ENCODE measurements at places on chromosomes 16 and 17. TPM values are rescaled to one million over a fixed set of nuclear protein-coding genes. Genes with fewer than 3 reads are reported as not detected.

- no peak for DNase-seq
Observed at GRCh38 chr17:70181376-70181775, 12.0 kb downstream of the KCNJ2 start.

- DNase-seq: peak; percentile 11
Observed at GRCh38 chr17:77959126-77959925, 823 bp downstream of the TNRC6C start.

DNA sequence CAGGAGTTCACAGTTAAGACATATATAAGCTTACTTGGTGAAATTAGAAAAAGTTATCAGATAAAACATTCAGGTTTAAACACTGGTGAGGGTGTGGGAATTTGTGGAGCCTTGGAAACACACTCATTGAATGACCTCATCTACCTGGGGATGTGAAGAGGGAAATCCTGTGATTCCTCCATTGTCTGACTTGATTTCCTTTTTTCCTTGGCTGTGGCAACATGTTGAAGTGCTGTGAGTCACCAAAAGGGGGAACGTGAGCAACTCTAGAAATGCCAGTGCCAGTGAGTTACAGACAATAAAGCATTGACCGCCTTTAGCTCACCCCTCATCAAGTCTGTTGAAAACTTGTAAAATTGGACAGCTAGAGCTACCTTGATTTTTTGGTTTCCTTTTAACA lies 1.8 kb downstream of the HMOX2 start:
- no peak for DNase-seq

DNA sequence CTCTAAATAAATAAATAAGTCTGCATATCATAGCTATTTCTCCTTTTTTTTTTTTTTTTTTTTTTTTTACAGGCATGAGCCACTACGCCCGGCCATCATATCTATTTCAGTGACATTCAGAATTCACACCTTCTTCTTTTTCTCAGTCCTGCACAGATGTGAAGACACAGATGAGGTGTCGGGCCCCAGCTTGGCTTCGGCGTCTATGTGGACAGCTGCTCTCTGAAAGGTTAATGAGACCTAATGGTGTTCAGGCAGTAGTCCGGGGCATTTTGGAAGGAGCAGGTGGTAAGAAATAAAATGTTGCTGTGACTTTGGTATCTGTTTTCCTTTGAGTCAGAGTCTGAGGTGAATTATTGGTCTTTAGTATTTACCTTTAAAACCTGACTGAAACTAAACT lies 23.6 kb downstream of the TANGO6 start:
- no peak for DNase-seq

DNA sequence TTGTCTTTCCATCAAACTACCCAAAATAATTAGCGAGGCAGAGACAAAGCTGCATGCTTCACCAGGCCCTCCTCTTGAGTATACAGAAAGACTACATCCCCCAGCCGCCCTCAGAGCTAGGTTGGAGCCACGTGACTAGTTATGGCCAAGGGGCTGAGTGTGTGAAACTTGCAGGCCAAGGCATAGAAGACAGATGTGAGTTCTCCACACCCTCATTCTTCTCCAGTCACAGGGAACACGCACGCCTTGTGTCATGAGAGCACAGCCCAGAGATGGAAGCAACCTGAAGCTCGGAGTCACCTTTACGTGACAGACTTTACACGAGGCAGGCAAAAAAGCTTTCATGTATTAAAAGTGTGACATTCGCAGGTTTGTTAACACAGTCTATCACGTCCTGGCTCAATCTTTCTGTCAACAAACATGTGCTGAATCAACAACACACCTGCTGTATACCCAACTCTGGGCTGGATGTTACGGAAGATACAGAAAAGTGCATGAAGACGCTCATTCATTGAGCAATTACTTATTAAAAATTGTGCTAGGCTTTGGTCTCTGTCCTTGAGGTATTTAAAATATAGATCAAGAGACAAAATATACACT lies 38.3 kb downstream of the STX8 start:
- DNase-seq: no peak

DNA sequence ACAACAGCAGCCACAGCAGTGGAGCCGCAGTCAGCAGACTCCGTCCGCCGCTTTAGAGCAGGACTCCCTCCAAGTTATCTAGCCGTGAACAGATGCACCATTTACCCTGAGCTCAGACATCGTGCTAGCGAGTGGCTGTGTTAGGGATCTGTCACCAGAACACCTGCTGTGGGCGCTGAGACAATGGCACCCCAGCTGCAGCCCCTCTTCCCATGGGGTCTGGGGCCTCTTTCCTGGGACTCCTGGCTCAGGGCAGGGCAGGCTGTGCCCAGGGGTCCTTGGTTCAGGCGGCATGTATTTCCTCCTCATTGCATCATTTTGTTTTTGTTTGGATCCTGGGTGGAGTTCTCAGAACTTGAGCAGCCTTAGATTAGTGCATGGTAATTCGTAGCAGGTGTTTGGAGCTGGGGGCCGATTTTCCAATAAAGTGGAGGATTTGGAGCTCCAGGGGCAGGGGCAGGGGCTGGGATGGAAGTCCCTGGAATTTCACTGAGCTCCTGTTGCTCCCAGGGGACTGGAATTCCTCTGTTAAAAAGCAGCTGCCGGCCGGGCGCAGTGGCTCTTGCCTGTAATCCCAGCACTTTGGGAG lies 23.4 kb downstream of the NMRAL1 start:
- DNase-seq: no peak

GRCh38 chr17:43018932-43019331 lies 3.3 kb downstream of the VAT1 start:
- DNase-seq: no peak

DNA sequence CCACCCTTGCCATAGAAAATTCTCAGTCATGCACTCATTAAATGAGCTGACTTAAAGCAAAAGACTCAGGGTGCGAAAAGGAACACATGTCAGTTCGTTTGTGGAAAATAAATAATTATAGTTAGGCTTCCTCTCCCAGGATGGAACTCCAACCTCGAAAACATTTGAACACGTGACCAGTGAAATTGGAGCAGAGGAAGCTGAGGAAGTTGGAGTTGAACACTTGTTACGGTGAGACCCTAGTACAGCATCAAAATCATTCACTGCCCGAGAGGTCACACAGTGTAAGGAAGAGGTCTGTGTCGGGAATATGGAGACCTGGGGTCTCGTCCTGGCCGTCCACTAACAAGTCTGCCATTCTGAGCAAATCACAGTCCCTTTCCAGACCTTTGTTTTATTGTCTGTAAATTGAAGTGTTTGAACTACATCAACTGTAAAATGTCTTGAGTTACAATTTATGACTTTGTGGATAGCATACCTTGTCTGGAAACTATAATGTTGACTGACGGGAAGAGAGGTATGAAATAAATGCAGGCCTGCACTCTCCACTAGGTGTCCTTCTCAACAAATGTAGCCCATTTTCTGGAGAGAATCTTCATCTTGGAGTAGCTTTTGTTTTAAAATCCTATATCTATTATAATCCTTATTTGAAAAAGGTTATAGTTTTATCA lies 7.7 kb downstream of the PSMD7 start:
- DNase-seq: no peak

GRCh38 chr17:42049834-42050392 lies 488 bp downstream of the C17orf113 start:
- DNase-seq: peak; percentile 6

DNA sequence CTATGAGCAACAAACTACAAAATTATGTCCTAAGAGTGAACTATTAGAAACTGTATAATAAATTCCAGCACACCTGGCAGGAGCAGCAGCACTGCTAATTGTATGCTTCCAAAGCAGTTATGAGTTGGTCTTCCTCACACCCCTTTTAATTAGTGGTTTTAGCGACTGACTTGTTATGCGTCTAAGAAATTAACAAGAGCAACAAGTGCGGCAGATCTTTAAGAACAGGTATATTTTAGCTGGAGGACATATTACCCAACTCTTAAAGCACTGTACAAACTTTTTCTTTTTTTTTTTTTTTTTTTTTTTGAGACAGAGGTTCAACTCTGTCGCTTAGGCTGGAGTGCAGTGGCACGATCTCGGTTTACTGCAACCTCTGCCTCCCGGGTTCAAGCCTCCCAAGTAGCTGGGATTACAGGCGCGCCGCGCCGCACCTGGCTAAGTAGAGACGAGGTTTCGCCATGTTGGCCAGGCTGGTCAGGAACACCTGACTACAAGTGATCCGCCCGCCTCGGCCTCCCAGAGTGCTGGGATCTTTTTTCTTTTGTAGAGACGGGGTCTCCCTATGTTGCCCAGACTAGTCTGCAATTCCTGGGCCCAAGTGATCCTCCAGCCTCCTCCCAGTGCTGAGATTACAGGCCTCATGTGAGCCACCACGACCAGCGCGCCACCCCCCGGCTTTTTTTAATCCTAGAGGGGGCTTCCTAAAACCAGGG lies 1.6 kb upstream of the FBXL20 start:
- DNase-seq: no peak

- DNase-seq: no peak
Observed at GRCh38 chr16:3004781-3005284, 7.9 kb upstream of the CLDN9 start.

- DNase-seq: no peak
Observed at GRCh38 chr17:5897275-5897911, 172.8 kb upstream of the WSCD1 start.

GRCh38 chr17:7842380-7843256 lies 8.6 kb downstream of the KDM6B start:
- peak; percentile 55 for DNase-seq

The SMG6 gene
- total RNA-seq: 56.0 TPM

The MT1F gene
- total RNA-seq: 18.5 TPM

The MMD gene
- 55.0 TPM for total RNA-seq

The DHX58 gene
- 38.6 TPM for total RNA-seq

The SLC5A11 gene
- not detected for total RNA-seq

The C17orf78 gene
- total RNA-seq: not detected

The CCL8 gene
- not detected for total RNA-seq

The OR1A1 gene
- total RNA-seq: not detected

The CACNG1 gene
- not detected for total RNA-seq

The TNP2 gene
- total RNA-seq: not detected

The SLC35G6 gene
- total RNA-seq: not detected
